Bronchial epithelial cell (primary cell): ENCODE measurements at places on chromosomes 5 and 9. TPM values are rescaled to one million over a fixed set of nuclear protein-coding genes. Genes with fewer than 3 reads are reported as not detected.

ACTBL2 gene
- under 0.01 TPM in 1 of 2 replicates, not detected in the other for total RNA-seq

FBXL7 gene
- 0.26 and 0.51 TPM in 2 replicates for total RNA-seq

RRAGA gene
- 29.7 and 41.6 TPM in 2 replicates for total RNA-seq

VLDLR gene
- 26.9 and 48.5 TPM in 2 replicates for total RNA-seq

LCN15 gene
- not detected in 2 replicates for total RNA-seq

RANBP3L gene
- not detected in 2 replicates for total RNA-seq

FGF10 gene
- total RNA-seq, result not detected in 2 replicates

FOXD4L3 gene
- total RNA-seq, result not detected in 2 replicates

ZNF883 gene
- total RNA-seq, result 0.53 and 1.2 TPM in 2 replicates

PCDHGA6 gene
- under 0.01 and 0.26 TPM in 2 replicates for total RNA-seq

ACSL6 gene
- 0.13 and 0.26 TPM in 2 replicates for total RNA-seq

IL13 gene
- not detected in 2 replicates for total RNA-seq

CSF1R gene
- total RNA-seq, result not detected in 2 replicates

USP20 gene
- total RNA-seq, result 5.5 and 6.7 TPM in 2 replicates

FAM78A gene
- total RNA-seq, result under 0.01 and 0.26 TPM in 2 replicates

DMGDH gene
- total RNA-seq, result 11.6 and 15.1 TPM in 2 replicates

GAS1 gene
- total RNA-seq, result 1.7 and 2.6 TPM in 2 replicates

GHR gene
- 1.3 and 2.4 TPM in 2 replicates for total RNA-seq

TPM2 gene
- total RNA-seq, result 46.1 and 57.7 TPM in 2 replicates

TAS2R1 gene
- not detected in 2 replicates for total RNA-seq

TRIM7 gene
- total RNA-seq, result 20.8 and 35.7 TPM in 2 replicates

PCDHA6 gene
- total RNA-seq, result 0.13 TPM in 1 of 2 replicates, not detected in the other

GPX8 gene
- 12.0 and 12.1 TPM in 2 replicates for total RNA-seq

TOPORS gene
- 37.9 and 47.5 TPM in 2 replicates for total RNA-seq

PRDM9 gene
- total RNA-seq, result under 0.01 TPM in 1 of 2 replicates, not detected in the other

KIF12 gene
- 0.26 TPM in 1 of 2 replicates, not detected in the other for total RNA-seq

CRHBP gene
- total RNA-seq, result not detected in 2 replicates

SPATA31C2 gene
- total RNA-seq, result not detected in 2 replicates

C5orf52 gene
- not detected in 2 replicates for total RNA-seq

TXNDC8 gene
- not detected in 2 replicates for total RNA-seq

RBM22 gene
- 13.7 and 16.4 TPM in 2 replicates for total RNA-seq

SPINK13 gene
- not detected in 2 replicates for total RNA-seq

BSPRY gene
- total RNA-seq, result 1.8 and 20.4 TPM in 2 replicates

KCNN2 gene
- not detected in 2 replicates for total RNA-seq

CCDC192 gene
- not detected in 2 replicates for total RNA-seq

PCDHGB5 gene
- 2.4 and 5.1 TPM in 2 replicates for total RNA-seq

CDH9 gene
- not detected in 2 replicates for total RNA-seq

TAF11L10 gene
- total RNA-seq, result not detected in 2 replicates

FGFR4 gene
- 0.79 and 1.5 TPM in 2 replicates for total RNA-seq

SLC45A2 gene
- not detected in 2 replicates for total RNA-seq

PCDHGA11 gene
- 1.6 and 3.2 TPM in 2 replicates for total RNA-seq

CTNND2 gene
- not detected in 2 replicates for total RNA-seq

GARIN3 gene
- not detected in 2 replicates for total RNA-seq

QSOX2 gene
- total RNA-seq, result 10.6 and 12.1 TPM in 2 replicates

PCDHA8 gene
- 0.13 TPM in 1 of 2 replicates, not detected in the other for total RNA-seq

TOMM5 gene
- 108 and 126 TPM in 2 replicates for total RNA-seq

NDUFS6 gene
- 21.1 and 49.9 TPM in 2 replicates for total RNA-seq

SIMC1 gene
- total RNA-seq, result 1.3 and 2.4 TPM in 2 replicates

PCDHA5 gene
- 0.13 TPM in 1 of 2 replicates, not detected in the other for total RNA-seq

C5orf22 gene
- 15.5 and 15.7 TPM in 2 replicates for total RNA-seq

SAXO1 gene
- not detected in 2 replicates for total RNA-seq

FGF18 gene
- under 0.01 TPM in 1 of 2 replicates, not detected in the other for total RNA-seq

NIM1K gene
- total RNA-seq, result 0.38 TPM in 1 of 2 replicates, not detected in the other

EMB gene
- 40.0 and 40.8 TPM in 2 replicates for total RNA-seq

ANXA2R gene
- total RNA-seq, result 0.26 TPM in 2 replicates
